ENCODE measurements at places on chromosomes 5 and 9. TPM values are rescaled to one million over a fixed set of nuclear protein-coding genes. Genes with fewer than 3 reads are reported as not detected.

GRCh38 chr9:35798658-35799374, 7.4 kb downstream of the NPR2 start:
- DNase-seq: peak; percentile 69

- no peak for DNase-seq
These were observed 4.1 kb downstream of the CDK7 start for GRCh38 chr5:69238760-69239251.

DNA sequence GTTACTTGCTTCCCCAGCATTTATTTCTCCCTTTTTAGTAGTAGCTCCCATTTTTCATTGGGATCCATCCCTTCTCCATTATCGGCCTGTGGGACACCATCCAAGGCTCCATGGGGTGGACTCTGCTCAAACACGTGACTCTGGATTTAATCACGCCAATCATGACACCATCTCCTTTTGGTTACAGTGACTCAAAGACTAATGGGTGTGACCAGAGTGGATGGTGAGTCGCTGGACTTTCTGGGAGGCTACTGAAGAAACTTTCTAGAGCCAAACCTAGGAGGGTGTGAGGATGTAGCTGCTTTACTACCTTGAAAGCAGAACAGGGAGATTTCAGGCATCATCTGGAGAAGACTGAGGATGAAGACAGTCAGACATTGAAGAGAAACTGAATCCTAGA, 93.1 kb downstream of the PJA2 start:
- DNase-seq: no peak

Gene C5orf52
- total RNA-seq: not detected

Gene FLT4
- 1.7 TPM for total RNA-seq

Gene NIPAL4
- total RNA-seq: 5.9 TPM

Data from activated T-cell treated with anti-CD3 and anti-CD28 coated beads, Interleukin-2, amount 50 U/mL, for 72 hours (primary cell).